ENCODE measurements at places on chromosomes 2 and 18.

- DNase-seq = no peak
These were observed 33.0 kb upstream of the SCLY start for GRCh38 chr2:238027591-238028415.

GRCh38 chr18:27921392-27921791 is 255.5 kb downstream of the CDH2 start:
- DNase-seq = no peak

DNA sequence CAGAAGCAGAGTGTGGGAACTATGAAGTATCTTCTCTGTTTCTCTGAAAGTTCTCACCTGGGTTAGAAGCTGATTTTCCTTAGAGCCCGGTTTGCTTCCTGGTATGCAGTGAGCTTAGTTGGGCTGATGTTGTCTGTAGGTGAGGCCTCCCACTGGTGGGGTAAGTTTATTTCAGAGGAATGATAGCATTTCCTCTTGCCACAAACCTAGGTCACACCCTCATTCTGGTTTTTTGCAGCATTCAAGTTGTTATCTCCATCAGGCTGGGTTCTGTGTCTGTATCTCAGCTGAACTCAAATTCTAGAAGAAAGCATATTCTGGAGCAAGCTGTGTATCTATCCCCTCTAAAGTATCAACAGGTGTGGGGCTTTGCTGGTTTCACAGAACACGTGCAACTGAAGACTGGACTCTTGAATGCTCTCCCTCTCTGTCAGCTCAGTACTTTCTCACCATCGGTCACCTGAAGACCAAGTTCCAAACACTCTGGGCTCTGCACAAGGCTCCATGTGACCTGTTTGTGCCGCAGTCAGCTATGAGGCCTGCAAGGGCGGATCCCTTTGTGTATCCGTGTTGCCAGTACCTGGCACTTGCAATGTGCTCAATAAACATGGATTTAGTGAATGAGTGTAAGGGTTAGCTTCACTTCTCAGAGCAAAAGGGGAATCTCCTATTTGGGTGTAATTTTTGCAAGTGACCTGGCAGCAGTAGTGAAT is 49.5 kb upstream of the MBOAT2 start:
- no peak for DNase-seq

GRCh38 chr2:44531289-44531688 is 169.5 kb downstream of the CAMKMT start:
- no peak for DNase-seq

DNA sequence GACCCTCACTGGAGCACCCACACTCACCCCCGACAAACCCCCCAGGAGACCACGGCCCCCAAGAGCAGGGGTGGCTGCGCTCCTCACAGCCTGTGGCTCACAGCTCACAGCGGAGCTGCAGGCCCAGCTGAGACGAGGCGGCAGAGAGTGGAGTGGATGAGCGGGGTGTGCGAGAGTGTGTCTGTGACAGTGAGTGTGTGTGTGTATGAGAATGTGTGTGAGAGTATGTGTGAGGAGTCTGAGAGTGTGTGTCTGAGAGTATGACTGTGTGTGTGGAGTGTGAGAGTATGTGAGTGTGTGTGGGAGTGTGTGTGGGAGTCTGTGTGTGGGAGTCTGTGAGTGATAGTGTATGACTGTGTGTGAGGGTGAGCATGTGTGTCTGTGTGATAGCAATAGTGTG is 55.3 kb upstream of the ID2 start:
- DNase-seq = no peak

GRCh38 chr2:74725287-74725686 is 71.2 kb downstream of the SEMA4F start:
- no peak for DNase-seq

- DNase-seq = no peak
These were observed 306.9 kb downstream of the ZNF516 start for GRCh38 chr18:76188097-76188496.

GRCh38 chr18:54235871-54236270 is 11.4 kb upstream of the MBD2 start:
- DNase-seq = no peak

- no peak for DNase-seq
These were observed 48.9 kb downstream of the PAX8 start for GRCh38 chr2:113229795-113230194.

Measured in fibroblast of skin of left quadriceps (primary cell).